ENCODE measurements at places on chromosomes 4 and X.

DNA sequence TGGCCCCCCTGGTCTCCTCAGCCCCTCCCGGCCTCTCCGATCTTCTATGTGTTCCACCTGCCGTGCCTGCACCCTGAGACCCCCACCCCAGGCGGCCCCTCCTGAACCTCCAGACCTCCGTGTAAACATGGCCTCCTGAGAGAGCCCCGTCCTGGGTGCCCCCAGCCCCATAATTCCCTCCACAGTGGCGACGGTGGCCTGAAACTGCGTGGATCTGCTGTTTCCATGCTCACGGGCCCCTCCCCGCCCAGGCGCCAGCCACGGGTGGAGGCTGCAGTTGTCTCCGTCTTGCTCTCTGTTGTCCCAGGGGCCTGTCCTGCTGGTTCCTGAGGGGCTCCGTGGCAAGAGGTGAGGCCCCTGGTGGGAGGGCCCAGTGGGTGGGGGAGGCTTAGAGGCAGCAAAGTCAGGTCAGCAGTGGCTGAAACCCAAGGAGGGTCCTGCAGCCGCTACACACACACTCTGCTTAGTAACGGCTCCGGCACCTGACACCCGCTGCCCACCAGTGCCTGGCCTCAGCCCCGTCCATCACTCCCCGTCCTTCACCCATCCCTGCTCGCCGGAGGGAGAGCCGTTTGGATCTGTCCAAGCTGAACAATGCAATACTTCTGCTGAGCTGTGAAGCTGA, 75.8 kb downstream of the FAM53A start:
- no peak for DNase-seq

DNA sequence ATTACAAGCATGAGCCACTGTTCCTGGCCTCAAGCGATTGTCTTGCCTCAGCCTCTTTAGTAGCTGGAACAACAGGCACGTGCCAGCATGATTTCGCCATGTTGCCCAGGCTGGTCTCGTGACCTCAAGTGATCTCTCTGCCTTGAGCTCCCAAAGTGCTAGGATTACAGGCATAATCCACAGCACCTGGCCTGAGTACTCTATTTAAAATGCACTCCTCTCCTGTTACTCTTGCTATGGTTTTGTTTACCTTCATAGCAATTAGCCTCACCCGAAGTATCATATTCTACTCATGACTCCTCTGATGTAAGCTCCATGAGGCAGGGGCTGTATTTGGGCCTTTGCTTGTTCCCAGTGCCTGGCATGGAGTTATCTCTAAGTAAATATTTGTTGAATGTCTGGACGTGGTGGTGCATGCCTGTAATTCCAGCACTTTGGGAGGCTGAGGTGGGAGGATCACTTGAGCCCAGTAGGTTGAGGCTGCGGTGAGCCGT, 92.5 kb upstream of the SLC34A2 start:
- DNase-seq: no peak

- DNase-seq: no peak
Measured at GRCh38 chr4:102789317-102789717, 28.5 kb upstream of the MANBA start.

DNA sequence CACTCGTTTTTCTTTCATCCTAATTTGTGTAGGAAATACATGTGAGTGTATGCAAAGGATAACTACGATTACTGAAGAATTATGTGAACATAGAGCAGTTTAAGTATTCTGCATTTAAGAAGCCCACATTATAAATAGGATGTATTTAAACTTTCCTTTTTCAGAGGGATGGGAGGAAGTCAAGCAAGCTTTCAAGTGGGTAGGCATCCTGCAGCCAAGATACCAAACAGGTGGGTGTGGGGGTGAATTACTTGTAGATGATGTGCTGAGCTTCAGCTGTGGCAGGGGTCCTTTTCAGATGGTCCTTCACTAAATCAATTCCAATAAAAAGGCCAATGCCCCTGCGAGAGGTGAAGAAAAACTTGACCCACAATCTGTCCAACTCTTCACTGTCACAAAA, 16.3 kb downstream of the ETNPPL start:
- no peak for DNase-seq

DNA sequence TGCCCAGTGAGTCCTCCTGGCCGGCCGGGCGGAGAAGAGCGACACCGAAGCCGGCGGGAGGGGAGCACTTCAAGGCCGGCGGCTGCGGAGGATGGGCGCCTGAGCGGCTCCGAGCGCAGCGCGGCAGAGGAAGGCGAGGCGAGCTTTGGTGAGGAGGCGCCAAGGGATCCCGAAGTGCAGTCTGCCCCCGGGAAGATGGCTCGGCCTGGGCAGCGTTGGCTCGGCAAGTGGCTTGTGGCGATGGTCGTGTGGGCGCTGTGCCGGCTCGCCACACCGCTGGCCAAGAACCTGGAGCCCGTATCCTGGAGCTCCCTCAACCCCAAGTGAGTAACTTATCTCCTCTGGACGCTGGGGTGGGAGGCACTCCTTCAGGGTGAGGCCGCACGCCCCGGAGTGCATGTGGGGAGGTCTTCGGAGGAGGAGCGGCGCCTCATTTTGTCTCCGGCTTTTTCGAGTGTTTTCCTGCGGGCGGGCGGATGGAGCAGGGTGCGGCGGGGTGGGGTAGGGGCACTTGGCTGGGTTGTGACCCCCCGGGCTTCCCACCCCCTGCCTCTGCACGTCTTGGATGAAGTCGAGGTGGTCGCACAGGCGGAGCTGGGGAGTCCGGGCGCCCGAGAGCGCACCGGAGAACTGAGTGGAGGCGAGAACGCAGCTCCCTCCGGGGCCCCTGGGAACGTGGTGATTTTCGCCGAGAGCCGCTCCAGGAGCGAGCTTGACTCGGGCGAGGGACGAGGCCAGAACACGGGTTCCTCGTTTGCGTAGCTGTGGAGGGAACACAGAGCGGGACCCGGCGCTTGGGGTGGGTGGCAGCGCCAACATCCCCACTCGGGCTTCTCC, 979 bp downstream of the EFNB1 start:
- no peak for DNase-seq

DNA sequence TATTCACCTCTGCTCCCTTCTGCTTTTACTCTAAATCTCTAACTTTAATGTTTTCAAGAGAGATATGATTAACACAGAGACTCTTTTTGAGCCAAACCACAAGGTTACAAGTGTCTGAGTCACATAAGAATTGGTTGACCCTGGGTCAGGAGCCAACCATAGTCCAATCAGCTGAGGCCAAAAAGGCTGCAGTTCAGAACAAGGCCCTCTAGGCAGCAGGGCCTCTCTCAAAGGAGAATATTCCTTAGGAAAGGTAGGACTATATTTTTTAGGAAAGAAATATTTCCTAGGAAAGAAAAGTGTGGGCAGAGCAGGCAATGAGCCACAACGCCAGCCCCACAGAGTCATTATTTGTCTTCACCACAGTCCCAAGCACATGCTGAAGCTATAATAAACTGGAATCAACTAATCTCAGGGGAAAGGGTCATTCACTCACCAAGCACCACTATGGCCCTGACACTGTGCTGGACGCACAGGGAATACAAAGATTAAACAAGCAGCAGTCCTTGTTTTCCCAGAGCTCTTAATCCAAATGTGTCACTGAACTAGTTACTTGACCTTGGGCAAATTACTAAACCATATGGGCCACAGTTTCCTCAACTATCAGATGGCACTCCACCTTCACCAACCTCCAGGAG, 2.2 kb downstream of the ATP8A1 start:
- DNase-seq: peak; percentile 42

DNA sequence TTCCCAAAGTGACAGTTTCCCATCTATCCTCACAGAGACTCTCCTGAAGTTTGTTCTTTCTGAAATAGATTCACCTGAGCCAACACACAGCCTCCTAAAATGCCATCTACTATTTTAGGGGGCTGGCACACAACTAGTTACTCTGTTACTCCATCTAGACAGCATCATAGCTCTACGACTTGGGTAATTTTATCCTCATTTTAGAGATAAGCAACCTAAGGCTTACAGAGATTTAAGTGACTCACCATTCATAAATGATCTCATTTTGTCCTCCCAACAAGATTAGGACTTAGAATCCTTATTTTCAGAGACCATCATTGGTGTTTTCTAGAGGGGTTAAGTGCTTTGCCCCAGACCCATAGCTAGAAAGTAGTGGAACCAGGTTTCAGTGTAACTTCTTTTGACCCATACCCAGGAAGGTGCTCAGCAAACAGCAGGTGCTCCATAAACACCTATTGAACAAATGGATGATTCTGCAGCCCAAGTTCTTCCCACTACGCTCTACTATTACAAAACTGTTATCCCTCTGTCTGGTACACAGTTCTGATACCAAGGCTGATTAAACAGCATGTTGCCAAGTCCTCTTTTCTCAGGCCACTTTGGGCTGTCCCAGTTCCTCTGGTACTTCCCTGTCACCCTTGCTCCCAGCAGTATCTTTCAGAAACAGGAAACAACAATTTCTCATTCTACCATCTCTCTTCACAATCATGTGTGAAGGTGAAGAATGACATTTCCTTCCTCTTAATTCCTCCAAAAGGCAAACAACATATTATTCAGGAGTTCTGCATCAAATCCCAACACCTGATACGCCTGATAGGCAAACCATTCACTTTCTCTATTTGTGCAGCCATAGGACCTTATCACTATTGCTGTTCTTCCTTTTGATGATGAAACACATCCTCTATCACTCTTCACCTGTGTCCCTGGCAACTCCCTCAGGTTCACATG, 304.7 kb upstream of the TAPT1 start:
- DNase-seq: no peak

GRCh38 chr4:101813604-101814003, 23.1 kb downstream of the BANK1 start:
- DNase-seq: no peak

GRCh38 chr4:123832173-123833026, 435.8 kb downstream of the SPRY1 start:
- DNase-seq: no peak

DNA sequence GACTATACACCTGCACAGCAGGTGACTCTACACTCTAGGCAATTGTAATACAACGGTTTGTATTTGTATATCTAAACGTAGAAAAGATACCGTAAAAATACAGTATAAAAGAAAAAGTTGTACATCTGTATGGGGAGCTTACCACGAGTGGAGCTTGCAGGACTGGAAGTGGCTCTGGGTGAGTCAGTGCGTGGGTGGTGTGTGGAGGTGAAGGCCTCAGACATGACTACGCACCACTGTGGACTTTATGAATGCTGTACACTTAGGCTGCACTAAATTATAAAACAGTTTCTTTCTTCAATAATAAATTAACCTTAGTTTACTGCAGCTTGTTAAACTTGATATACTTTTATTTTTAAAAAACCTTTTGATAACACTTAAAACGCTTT, 85.0 kb upstream of the FAT1 start:
- no peak for DNase-seq

DNA sequence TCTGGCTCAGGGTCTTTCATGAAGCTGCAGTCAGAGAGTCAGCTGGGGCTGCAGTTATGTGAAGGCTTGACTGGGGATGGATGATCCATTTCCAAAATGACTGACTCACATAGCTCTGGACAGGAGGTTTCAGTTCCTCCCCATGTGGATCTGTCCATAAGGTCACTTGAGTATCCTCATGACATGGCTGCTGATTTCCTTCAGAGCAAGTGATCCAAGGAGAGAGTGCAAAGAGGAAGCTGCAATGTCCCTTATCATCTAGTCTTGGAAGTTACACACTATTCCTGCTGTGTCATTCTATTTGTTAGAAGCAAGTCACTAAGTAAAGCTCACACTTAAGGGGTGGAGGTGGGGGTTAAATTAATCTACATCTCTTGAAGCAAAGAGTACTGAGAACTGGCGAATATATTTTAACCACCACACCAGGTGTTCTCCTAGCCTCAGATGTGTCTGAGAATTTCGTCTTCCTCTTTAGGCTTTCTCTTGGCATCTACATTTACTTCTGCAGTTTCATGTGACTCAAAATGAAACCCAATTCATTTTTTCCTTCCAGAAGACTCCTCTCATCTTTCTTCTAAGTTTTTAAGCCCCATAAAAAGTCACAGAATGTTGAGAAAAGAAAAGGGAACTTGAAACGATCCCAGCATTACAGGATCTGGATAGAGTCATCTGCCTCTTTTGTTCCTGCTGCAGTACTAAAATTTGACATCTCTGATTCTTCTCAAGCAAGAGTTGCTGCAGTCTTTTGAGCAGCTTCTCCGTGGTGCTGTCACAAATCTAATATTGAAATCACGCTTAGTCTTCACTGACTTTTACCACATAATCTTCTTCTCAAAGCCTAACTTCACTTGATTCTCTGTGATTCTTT, 3.8 kb upstream of the GRPR start:
- no peak for DNase-seq

- no peak for DNase-seq
Measured at GRCh38 chr4:10728016-10728415, 43.4 kb upstream of the CLNK start.

DNA sequence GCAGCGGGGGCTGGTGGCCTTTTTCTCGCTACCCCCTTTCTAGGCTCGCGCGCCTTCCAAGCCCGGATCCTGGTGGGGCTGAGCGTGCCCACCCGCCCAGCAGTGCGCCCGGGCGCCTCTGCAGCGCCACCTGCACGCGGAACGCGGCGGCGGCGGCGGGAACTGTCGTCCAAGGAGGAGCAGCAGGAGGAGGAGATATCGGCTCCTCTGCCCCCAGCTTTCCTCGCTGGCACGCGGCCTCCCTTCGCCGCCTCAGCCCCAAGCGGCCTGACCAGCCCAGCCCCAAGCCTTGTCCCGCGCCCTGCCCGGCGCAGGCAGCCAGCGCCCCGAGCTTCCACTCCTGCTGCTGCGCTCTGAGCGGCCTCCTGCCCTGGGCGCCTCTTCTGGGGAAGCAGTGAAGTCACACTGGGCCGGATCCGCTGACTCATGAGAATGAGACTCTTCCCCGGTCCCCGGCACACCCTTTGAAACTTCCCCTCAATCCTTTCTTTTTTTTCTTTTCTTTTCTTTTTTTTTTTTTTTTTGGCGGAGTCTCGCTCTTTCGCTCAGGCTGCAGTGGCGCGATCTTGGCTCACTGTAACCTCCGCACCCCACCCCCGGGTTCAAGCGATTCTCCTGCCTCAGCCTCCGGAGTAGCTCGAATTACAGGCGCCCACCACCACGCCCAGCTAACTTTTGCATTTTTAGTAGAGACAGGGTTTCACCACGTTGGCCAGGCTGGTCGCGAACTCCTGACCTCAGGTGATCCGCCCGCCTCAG, 10.6 kb upstream of the ELF4 start:
- peak; percentile 81 for DNase-seq

DNA sequence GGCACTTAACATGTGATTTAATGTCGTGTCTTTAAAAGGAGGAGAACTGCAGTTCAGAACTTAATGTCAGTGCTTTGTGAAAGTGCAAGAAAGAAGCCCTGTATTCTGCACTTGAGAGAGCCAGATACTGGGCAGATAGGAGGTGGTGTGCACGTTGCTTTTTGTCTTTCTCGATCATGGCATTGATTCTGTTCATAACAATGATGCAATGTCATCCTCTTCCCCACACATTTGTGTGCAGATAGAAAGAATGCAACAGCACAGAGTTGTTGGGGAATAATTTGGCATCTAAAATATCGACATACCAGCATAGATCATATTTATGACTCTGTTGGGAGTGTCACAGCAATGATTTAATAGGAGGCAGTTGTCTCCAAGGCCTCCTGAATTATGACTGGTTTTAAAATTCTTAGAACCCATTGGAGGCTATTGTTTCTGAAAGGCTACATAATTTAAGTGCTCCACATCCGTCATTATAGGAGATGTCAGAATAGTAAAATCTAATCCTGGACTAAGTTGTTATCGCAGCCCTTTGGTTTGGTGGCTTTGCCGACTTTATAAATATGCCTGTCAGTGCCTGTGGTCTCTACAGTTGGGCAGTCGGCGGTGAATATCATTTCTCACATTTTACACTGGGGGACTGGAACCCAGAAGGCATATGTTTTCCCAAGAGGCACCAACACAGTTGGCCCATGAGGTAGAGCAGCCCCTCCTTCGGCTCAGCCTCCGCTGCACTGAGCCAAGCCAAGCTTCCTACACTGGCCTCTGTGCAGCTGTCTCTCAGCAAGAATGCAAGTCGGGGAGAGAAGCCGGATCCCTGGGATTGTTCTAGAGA, 124.9 kb downstream of the PTTG2 start:
- DNase-seq: no peak
